ENCODE measurements at places on chromosomes 5 and 9.

- DNase-seq, result no peak
Observed at GRCh38 chr5:134133188-134133994, 18.9 kb downstream of the TCF7 start.

GRCh38 chr5:38323645-38324295 is 65.4 kb downstream of the EGFLAM start:
- no peak for DNase-seq

- DNase-seq, result no peak
Observed at GRCh38 chr5:14309878-14310531, 166.9 kb downstream of the TRIO start.

- DNase-seq, result peak; percentile 45
Observed at GRCh38 chr5:96816411-96816939, 8.7 kb upstream of the ERAP1 start.

DNA sequence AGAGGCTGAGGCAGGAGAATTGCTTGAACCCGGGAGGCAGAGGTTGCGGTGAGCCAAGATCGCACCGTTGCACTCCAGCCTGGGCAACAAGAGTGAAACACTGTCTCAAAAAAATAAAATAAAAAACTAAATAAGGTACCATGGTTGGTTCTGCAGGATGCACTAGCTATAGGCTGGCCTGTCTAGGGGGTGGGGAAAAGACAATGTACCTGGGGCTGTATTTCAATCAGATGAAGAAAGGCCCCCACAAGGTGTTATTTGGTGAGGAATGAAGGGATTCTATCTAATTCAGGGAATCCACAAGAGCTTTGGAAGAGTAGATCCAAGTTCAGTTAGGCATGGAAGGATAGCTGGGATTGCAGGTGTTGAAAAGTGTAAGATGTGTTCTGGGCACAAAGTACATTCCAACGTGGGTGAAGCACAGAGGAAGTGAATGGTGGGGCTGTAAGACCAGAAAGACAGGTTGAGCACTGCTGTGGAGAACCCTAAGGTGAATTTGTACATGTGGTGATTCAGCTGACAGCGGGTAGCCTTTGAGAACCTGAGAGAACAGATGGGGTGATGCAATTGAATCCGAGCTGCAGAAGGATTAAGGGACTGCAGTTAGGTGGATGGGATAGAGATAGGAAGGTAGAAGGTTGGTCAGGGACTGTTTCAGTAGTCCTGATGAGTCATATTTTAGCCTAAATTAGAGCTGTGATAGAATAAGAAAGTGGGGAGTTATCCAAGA is 71.8 kb downstream of the CAST start:
- DNase-seq, result no peak

DNA sequence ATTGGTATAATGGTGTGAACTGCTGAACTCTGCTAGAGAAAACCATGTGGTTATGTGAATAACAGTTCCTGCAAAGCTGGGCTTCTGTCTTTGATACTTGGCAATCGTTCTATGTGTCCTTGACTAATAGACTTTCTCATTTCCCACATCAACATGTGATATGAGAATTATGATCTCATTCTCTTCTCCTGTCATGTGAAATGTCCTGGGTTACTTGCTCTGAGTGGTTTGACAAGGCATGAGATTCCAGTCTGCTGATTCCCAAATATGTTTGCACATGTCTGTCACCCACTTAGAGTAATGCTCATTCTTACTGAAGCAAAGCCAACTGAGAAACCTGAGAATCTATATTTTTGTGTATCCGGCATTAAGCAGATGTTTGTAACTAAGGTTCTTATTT is 141.2 kb downstream of the PARP8 start:
- no peak for DNase-seq

DNA sequence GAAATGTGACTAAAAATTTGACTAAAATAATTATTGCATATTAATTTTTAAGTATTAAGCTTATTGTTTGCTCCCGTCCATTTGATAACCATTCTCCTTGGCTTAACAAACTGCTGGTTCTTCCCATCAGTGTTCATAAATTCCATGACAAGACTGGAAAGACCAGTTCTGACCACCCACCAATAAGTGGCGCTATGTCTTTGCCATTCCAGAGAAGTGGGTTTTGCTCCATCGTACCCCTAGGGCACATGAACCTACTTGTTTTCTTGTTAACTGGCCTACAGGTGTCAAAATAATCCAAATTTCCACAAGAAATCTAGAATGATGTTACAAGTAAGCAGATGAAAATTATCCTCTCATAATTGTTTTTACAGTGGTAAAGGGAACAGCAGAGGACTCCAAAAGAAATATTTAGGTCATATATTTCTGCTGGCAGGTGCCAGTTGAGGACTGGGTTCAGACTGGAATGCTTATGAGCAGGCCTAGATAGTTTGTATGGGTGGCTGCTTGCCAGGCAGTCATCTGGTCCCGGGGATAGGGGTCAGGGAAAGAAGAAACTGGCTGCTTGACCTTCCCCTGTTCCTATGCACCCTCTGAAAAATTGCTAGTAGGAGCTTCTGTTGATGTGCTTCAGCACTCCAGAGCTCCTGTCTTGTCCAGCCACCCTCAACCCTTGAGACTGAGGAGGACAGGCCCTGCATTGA is 283.1 kb upstream of the ADAMTSL1 start:
- DNase-seq, result no peak

- no peak for DNase-seq
Observed at GRCh38 chr5:21684992-21685391, 1168.2 kb downstream of the CDH12 start.

DNA sequence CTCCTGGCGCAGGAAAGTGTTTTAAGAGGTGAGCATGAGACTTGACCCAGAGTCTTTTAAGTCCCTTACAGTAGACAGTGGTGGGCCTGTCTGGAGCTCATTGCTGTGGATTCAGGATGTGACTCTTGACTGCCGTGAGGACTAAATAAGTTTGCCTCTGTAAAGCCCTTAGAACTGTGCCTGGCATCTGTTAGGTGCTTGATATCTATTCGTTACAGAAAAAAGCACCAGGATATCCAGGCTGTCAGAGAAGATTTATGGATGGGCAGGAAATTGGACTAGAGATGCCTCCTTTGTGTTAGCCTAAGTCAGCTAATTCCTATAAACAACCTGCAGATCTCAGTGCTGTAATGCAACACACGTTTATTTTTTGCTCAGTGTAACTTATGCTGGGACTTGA is 12.6 kb downstream of the ERGIC1 start:
- no peak for DNase-seq

GRCh38 chr5:107668154-107669095 is 2.3 kb downstream of the EFNA5 start:
- no peak for DNase-seq

- no peak for DNase-seq
Observed at GRCh38 chr5:6163913-6164312, 214.4 kb downstream of the MED10 start.

DNA sequence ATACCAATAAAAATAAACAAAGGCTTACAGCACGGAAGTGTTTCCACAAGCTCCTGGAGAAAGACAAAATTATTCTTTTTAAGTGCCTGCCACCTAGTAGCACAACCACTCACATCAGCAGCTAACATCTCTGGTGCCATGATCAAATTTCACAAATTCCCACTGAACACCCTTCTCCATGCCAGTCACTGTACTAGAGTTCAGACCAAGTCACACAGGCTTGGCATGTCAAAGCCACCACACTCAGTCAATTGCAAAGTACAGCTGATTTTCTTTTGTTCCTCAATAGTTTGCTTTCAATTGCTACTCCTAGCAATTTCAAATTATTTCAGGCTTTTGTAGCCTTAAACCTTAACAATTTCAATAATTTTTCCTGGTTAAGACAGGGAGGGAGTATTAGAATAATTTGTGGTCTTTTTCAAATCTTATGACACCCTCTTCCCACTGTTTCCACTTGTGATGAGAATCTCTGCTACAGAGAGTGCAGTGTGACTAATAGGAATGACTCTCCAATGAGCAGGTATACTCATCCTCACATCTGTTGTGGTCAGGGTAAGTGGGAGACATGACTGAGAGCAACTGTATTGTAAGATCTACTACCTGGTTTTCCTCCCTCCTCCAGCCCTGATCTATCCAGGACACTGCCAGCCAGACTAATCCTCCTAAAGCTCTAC is 46.2 kb downstream of the RNF145 start:
- DNase-seq, result no peak

DNA sequence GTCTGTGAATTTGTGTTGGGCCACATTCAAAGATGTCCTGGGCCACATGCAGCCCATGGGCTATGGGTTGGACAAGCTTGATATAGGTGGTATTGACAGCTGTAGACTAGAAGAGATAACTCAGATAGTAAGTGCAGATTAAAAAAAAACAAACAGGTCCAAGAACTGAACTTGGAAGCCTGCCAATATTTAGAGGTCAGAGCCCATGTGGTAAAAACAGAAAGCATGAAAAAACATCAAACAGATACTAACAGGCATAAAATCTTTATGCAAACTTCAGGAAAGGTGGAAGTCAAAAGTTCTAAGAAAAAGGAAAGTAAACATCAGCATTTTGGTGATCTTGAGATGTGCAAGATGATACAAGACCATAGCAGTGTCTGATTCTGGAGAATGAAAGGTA is 155.1 kb upstream of the NR4A3 start:
- DNase-seq, result no peak

DNA sequence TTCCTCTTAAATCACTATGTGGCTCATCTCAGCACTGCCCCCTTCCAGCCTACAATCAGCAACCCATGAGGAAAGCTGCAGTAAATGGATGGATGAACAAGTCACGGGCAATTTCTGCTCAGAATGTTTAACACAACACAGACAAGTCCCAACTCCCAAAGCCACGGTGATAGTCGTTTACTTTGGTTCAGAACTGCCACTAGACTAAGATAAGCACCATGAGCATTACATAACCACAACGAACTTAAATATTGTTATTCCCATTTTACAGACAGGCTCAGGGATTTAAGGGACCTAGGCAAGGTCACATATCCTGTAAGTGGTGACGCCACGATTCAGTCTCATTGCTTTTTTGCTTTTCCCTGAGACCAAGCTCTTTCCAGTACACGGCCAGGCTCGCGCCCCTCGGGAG is 2.0 kb upstream of the SMIM27 start:
- DNase-seq, result no peak

- DNase-seq, result peak; percentile 45
Observed at GRCh38 chr5:39080597-39081204, 6.5 kb upstream of the RICTOR start.

- no peak for DNase-seq
Observed at GRCh38 chr9:134602547-134603362, 38.8 kb upstream of the COL5A1 start.

GRCh38 chr9:14902561-14902960 is 7.7 kb downstream of the FREM1 start:
- DNase-seq, result no peak

- DNase-seq, result no peak
Observed at GRCh38 chr9:129319938-129320481, 141.9 kb upstream of the IER5L start.

- DNase-seq, result no peak
Observed at GRCh38 chr5:135320718-135321484, 78.1 kb downstream of the MACROH2A1 start.

DNA sequence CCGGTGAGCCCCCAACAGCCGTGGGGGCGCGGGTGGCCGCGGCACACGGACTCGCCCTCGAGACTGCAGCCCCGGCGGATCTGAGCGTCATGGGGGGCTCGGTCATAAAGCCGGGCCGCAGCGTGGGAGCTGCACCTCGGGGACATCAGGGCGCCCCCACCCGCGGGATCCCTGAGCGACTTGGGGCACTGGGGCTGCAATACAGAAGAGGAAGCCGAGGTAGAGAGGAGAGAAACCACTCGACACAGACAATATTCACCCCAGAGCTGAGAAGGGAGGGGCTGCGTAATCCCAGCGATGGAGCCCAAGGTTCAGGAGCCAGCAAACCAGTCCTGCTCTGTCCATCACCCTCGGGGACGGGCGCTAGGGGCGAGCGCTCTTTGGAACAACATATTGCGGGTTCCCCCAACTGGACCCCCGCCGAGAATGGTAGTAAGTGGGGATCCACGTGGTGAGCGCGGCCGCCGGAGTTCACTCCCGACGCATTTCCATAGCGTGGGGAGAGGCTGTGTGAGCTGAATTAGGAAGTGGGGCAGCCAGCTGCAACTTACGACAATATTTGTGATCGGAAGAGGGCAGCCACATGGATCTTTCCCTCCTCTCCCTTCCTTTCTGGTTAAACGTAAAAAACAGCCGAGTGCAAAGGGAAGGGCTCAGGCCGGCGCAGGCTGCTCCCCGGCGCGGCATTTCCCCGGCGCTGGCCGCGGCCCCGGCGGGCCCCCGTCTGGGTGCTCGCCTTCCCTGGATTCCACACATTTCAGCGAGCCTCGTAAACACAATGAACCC is 9.9 kb downstream of the PTCH1 start:
- peak; percentile 24 for DNase-seq

GRCh38 chr9:89477384-89477783 is 20.5 kb downstream of the SEMA4D start:
- no peak for DNase-seq

GRCh38 chr5:113378514-113378913 is 56.3 kb downstream of the TSSK1B start:
- DNase-seq, result no peak

DNA sequence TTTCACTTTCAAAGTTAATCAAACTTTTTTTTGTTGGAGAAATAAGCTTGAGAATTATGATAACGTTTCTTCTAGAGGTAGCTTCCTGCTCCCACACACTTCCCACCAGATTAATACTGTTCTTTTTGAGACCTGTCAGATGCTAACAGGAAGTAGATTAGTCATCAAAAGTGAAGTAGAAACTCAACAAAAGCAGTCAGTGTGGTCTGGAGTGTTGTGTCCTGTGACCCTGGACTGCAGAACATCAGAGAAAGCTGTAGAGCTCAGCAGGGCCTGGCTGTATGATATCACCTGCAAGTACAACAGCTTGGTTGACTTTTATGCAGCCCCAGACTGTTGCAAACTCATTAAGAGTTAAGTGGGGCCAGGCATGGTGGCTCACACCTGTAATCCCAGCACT is 495.7 kb upstream of the CYLC2 start:
- DNase-seq, result no peak

DNA sequence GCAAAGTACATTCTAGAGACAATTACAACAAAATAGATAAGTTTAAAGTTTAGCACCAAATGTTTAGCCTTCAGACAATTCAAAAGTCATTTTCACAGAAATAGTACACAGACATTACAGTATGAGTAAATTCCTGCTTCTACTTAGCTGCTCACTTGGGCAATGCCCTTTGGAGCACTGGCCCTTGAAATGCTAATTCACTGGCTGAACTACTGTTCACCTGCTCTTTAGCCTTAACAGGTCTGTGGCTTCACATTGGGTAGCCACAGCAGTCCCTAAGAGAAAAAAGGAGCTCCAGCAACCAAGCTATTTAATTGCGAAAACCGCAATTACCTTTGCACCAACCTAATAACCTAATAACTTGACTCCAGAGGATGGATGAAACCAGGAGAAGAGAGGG is 916.2 kb upstream of the DMAC1 start:
- DNase-seq, result no peak

DNA sequence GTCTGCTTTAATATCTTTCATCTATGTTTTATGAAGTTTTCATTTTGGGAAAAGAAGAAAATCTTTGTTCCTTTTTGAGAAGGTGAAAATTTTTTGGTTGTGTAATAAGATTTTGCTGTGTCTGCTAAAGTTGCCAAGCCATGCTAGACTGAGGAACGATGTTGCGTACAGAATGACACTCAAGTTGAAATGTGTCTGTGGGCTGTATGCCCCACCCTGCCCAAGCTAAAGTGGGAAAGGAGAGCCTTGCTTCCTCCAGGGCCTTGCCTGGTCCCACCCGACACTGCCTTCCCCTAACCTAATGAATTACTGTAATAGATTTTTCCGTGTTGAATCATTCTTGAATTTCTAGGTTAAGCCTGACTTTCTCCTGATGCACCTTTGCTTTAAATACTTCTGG is 2.5 kb downstream of the PCAT7 start:
- DNase-seq, result no peak

GRCh38 chr5:35920890-35921289 is 17.5 kb downstream of the CAPSL start:
- no peak for DNase-seq

GRCh38 chr9:84694248-84694647 is 24.7 kb downstream of the NTRK2 start:
- no peak for DNase-seq
